ENCODE measurements at places on chromosomes 7 and 10. TPM values are rescaled to one million over a fixed set of nuclear protein-coding genes. Genes with fewer than 3 reads are reported as not detected.

- H3K36me3 ChIP-seq = no peaks in the 10 kb centered on the region
- H3K4me1 ChIP-seq = no peaks in the 10 kb centered on the region
- DNase-seq = no peak
- no peak overlapping the region for H3K27ac ChIP-seq
- no peaks in the 10 kb centered on the region for H3K27me3 ChIP-seq
These were observed 29.6 kb downstream of the CCDC172 start for GRCh38 chr10:116353817-116354216.

DNA sequence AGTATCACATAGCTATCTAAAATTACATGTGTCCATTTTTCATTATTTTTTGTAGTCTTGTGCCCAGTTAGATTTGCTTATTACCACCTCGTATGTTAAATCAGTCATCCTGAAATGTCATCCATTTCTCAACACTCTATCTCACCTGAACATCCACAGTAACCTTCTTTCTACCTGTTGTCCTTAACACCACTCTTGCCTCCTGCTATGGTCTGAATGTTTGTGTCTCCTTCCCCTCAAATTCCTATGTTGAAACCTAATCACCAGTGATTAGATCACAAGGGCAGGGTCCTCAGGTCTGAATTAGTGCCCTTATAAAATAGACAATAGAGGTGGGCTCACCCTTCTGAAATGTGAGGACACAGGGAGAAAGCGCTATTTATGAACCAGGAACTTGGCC lies 80.2 kb upstream of the ASAH2 start:
- H3K4me3 ChIP-seq = no peak overlapping the region
- no peak overlapping the region for H3K27ac ChIP-seq
- no peaks in the 10 kb centered on the region for H3K27me3 ChIP-seq
- H3K36me3 ChIP-seq = peaks cover 5% of the 10 kb centered on the region
- DNase-seq = no peak

DNA sequence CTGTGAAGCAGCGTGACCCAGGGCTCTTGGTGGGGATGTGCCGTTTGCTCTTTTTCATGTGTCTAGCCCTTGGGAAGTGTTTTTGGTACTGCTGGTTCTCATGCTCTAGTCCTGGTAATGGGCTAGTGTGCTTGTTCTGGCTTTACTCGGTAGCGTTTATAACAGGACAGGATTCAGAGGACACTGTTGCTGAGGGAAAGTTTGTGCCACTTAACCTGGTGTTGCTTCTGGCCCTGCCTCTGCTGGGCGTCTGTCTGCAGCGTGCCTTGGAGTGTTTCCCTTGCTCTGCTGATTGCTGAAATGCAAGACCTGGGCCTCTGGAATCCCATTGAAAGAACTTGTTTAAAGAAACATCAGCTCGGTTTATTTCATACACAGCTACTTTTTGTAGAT lies 35.0 kb downstream of the INPP5A start:
- no peaks in the 10 kb centered on the region for H3K36me3 ChIP-seq
- no peaks in the 10 kb centered on the region for H3K27me3 ChIP-seq
- no peak for DNase-seq
- H3K4me1 ChIP-seq = peaks cover 48% of the 10 kb centered on the region
- H3K4me3 ChIP-seq = no peak overlapping the region

DNA sequence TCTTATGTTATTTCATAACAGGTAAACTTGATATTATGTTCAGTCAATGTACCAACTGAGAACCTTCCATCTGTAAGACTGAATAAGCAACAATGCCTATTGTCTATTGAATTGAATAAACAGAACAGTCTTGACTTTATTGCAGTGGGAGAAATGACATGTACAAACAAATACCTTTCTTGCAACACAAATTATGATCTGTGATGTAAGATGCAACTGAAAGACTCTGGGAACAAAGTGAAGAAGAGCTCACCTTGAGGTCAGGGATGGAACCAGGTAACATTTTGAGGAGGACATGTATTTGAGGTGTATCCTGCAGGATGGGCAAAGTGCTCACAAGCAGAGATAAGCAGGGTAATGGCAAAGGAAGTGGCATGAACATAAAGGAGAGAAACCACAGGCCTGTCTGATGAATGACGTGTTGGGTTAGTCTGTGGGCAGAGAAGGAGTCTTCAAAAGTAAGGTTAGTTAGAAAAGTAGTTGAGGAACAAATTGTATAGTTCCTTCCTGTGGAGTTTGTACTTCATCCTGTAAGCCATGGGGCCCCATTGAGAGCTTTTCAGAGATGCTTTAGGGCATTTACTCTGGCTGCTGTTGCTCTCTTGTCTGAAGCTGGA lies 9.5 kb downstream of the PNLIPRP3 start:
- H3K4me3 ChIP-seq = no peak overlapping the region
- H3K36me3 ChIP-seq = no peaks in the 10 kb centered on the region
- no peaks in the 10 kb centered on the region for H3K27me3 ChIP-seq
- H3K4me1 ChIP-seq = peaks cover 15% of the 10 kb centered on the region
- no peak for DNase-seq
- H3K27ac ChIP-seq = peak overlapping the region; percentile 65

DNA sequence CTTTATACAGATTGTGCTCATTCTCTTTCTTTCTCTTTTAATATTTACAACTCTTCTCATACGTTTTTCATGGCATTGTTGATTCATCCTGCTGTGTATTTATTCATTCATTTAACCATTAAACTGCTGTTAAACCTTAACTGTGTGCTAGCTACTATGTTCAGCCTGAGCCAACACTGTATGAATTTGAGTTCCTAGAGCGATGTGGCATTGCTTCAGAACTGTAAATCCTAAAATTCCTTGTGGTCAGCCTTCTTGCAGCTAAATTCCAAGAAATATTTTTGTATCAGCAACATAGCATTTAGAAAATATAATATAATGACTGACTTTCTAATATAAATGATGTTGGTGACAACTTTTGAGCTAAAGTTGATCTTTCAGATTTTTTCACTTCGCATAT lies 184.7 kb upstream of the FZD1 start:
- H3K4me1 ChIP-seq = peaks cover 13% of the 10 kb centered on the region
- DNase-seq = no peak
- no peak overlapping the region for H3K27ac ChIP-seq
- H3K36me3 ChIP-seq = no peaks in the 10 kb centered on the region
- H3K4me3 ChIP-seq = no peak overlapping the region
- H3K27me3 ChIP-seq = no peaks in the 10 kb centered on the region

DNA sequence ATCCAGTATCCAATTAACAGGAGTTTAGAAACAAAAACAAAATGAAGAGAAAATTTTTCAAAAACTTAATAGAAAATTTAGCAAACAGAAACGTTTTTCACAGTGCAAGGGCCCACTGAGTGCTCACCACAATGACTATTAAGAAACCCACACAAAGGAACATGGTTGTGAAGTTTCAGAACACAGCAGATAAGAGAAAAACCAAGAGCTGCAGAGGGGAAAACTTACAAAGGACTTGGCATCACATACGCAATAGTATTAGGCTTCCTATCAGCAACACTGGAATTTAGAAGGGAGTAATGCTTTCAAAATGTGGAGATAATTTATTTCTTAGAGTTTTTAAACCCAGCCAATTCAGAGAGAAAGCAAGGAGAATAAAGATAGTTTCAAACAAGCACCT lies 1.7 kb upstream of the C7orf25 start:
- H3K27ac ChIP-seq = no peak overlapping the region
- DNase-seq = no peak
- H3K4me1 ChIP-seq = peaks cover 20% of the 10 kb centered on the region
- H3K36me3 ChIP-seq = peaks cover 24% of the 10 kb centered on the region

GRCh38 chr10:33674986-33675599 lies 340.6 kb upstream of the NRP1 start:
- no peaks in the 10 kb centered on the region for H3K4me1 ChIP-seq
- H3K36me3 ChIP-seq = no peaks in the 10 kb centered on the region
- H3K27me3 ChIP-seq = no peaks in the 10 kb centered on the region
- no peak overlapping the region for H3K4me3 ChIP-seq
- H3K27ac ChIP-seq = peak overlapping the region; percentile 39

The ZYX gene
- 46.3 TPM for total RNA-seq

DNA sequence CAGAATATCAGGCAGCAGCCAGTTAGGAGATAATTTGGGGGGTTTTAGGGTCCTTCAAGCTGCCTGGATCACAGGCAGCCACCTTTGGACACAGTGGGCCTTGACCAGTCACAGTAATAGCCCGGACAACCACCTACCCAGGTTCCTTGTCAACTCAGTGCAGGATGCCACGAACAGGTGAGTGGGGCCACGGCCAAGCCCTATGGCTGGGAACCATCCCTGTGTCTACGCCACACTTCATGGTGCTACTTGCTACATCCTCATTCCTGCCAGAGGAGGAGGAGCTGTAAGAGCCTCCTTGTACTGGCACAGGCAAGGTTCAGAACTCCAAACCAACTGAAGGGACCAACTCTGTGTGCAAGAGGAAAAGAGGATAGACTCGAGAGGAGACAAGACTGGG lies 19.9 kb downstream of the ITPRIP start:
- H3K27me3 ChIP-seq = no peaks in the 10 kb centered on the region
- DNase-seq = no peak
- H3K27ac ChIP-seq = peak overlapping the region; percentile 93
- peaks cover 27% of the 10 kb centered on the region for H3K36me3 ChIP-seq
- H3K4me1 ChIP-seq = peaks cover 75% of the 10 kb centered on the region
- H3K4me3 ChIP-seq = no peak overlapping the region

- H3K27me3 ChIP-seq = no peaks in the 10 kb centered on the region
- peaks cover 22% of the 10 kb centered on the region for H3K4me1 ChIP-seq
- H3K27ac ChIP-seq = no peak overlapping the region
- peak; percentile 58 for DNase-seq
- no peaks in the 10 kb centered on the region for H3K36me3 ChIP-seq
These were observed 23.3 kb upstream of the HSPA12A start for GRCh38 chr10:116765648-116766081.

- H3K27ac ChIP-seq = peak overlapping the region; percentile 48
- H3K27me3 ChIP-seq = no peaks in the 10 kb centered on the region
- peaks cover 15% of the 10 kb centered on the region for H3K4me1 ChIP-seq
- no peaks in the 10 kb centered on the region for H3K36me3 ChIP-seq
- no peak overlapping the region for H3K4me3 ChIP-seq
These were observed 51.9 kb upstream of the CHST15 start for GRCh38 chr10:124145109-124145870.

DNA sequence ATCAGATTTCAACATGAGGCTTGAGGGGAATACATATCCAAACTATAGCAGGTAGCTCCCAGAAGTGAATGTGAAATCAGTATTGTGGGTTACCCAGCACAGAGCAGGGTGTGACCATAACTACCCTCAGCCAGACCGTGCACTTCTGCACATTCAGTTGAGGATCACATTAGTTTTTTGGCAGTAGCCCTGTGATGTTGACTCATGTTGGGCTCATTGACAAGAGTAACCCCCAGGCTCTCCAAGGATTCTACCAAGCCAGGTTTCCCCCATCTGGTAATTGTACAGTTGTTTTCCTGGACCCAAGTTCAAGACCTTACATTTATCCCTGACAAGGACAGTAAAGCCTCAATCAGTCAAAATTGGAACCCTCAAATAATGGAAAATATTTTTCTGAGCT lies 11.7 kb upstream of the CPA4 start:
- DNase-seq = no peak
- no peaks in the 10 kb centered on the region for H3K27me3 ChIP-seq
- peaks cover 23% of the 10 kb centered on the region for H3K4me1 ChIP-seq
- no peak overlapping the region for H3K27ac ChIP-seq

DNA sequence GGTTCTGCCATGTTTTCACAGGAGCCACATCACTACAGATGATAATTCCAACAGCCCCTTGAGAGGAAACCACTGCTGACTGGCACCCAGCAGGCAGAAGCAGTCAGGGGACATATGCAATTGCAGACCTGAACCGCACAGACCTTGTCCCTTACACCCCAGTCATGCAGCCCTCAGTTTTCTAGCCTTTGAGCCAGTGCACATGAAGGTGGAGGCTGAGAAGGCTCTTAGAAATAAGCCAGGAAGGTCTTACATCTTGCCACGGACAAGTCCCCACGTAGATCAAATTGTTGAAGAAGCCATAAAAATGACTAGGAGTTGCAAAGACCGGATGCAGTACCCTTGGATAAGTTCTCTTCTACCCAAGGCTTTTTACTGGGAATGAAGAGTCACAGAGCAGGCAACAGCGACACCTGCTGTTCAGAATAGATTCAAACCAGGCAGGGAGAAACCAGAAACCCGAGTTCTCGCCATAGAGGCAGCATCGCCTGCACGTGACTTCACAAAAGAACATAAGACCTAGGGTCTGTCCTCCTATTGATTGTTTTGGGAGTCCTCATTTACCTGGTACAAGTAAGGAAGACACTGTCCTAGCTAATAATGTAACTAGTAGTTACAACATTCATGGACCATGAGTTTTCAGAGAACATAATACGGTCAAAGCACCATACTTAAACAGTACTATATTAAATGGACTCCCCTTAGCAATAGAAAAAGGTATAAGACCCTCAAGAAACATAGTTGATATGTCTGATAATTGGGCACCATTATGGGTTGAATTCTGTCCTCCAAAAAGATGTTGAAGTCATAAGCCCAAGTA lies 11.1 kb downstream of the STEAP1B start:
- DNase-seq = no peak
- no peak overlapping the region for H3K27ac ChIP-seq
- no peaks in the 10 kb centered on the region for H3K4me1 ChIP-seq
- H3K4me3 ChIP-seq = no peak overlapping the region
- no peaks in the 10 kb centered on the region for H3K36me3 ChIP-seq

DNA sequence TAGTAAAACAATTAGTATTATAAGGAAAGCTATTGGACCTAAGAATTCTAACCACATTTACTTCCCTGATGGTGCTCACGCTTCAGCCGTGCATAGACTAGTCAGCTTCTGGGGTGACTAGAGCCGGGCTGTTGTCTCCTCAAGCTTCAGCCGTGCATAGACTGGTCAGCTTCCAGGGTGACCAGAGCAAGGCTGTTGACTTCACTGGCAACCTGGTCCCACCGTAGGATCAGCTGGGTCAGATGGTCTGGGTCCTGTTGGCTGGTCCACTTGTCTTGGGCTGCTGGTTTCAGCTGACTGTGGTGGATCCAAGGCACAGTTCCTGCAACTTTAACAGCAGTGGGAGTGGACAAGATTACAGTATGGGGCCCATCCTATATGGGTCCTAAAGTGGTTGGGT lies 99.4 kb downstream of the TRIM24 start:
- H3K36me3 ChIP-seq = peaks cover 100% of the 10 kb centered on the region
- DNase-seq = no peak
- H3K27me3 ChIP-seq = no peaks in the 10 kb centered on the region
- H3K27ac ChIP-seq = no peak overlapping the region
- H3K4me3 ChIP-seq = no peak overlapping the region
- H3K4me1 ChIP-seq = no peaks in the 10 kb centered on the region

GRCh38 chr7:151211155-151211772 lies 976 bp upstream of the H2BK1 start:
- H3K4me1 ChIP-seq = no peaks in the 10 kb centered on the region
- H3K27me3 ChIP-seq = no peaks in the 10 kb centered on the region
- no peak for DNase-seq
- H3K36me3 ChIP-seq = peaks cover 39% of the 10 kb centered on the region
- H3K27ac ChIP-seq = no peak overlapping the region

DNA sequence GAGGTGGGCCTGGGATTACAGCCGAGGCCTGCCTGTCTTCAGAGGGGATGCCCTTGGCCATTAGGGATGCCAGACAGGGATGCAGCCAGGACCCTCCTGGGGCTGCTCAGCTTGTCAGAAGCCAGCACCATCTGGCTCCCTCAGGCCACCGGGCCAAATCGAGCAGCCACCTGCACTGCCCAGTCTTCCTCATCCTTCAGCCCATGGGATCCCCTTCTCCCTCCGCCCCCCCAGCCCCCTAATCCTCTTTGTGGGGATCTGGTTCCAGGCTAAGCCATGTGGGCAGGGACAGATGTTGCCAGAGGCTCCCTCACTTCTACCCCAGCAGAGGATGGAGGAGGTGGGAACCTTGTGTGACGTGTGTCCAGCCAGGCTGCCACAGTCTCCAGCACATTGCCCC lies 137.4 kb upstream of the PPIF start:
- peaks cover 86% of the 10 kb centered on the region for H3K36me3 ChIP-seq
- H3K27me3 ChIP-seq = no peaks in the 10 kb centered on the region
- H3K4me3 ChIP-seq = no peak overlapping the region
- DNase-seq = no peak
- H3K4me1 ChIP-seq = peaks cover 5% of the 10 kb centered on the region
- no peak overlapping the region for H3K27ac ChIP-seq
